Suppressor macrophage treated with lipopolysaccharide for 4 hours (primary cell): ENCODE measurements at places on chromosomes 7 and 10.

DNA sequence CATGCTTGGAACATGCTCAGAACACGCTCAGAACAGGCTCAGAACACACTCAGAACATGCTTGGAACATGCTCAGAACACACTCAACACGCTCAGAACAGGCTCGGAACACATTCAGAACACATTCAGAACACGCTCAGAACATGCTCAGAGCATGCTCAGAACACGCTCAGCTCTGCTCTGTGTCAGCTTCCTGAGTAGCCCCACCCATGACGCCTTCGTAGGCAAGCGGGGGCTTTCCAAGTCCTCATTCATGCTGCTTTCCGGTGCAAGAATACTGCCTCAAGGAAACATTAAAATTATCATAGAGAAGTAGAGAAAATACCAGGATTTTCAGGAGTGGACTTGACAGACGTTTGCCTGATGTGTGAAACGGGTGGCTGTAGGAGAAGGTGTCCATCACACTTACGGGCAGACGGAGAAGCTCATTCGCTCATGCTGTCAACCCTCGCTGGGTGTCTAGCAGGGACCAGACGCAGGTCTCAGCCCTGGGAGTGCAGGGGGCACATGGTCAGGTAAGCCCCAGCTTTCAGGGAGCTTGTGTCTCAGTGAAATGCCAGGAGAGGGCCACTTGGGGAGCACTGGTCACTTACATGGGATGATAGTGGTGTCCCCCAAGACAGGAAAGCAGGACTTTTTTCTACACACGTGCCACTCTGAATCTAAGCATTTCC is 24.7 kb downstream of the EN2 start:
- DNase-seq = no peak

GRCh38 chr10:117647306-117647705 is 104.8 kb downstream of the EMX2 start:
- no peak for DNase-seq

GRCh38 chr7:86995052-86995725 is 64.3 kb downstream of the ELAPOR2 start:
- DNase-seq = no peak

- DNase-seq = no peak
Observed at GRCh38 chr7:50818324-50818723, 35.6 kb upstream of the GRB10 start.

DNA sequence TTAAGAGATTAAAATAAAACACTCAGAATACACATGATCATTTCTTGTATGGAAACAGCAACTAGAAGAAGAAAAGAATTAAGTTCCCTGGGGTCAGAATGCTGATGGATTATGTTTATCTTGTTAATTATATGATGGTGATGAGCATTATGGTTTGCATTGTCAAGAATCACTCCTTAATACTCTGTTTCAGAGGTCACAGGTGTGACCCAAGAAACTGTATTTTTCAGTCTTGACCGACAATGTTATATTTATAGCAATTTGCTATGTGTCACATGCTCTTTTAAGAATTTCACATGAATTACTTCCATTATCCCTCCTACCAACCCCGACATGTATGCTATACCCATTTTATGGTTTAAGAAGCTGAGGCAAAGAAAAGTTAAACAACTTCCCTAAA is 2.7 kb upstream of the CHRM2 start:
- no peak for DNase-seq

GRCh38 chr7:151083071-151083823 is at the start of gene TMUB1:
TSS of gene TMUB1 (minus strand) at chr7:151083493. CDS start at chr7:151082563, 930 bp downstream.
- DNase-seq = peak; percentile 78

DNA sequence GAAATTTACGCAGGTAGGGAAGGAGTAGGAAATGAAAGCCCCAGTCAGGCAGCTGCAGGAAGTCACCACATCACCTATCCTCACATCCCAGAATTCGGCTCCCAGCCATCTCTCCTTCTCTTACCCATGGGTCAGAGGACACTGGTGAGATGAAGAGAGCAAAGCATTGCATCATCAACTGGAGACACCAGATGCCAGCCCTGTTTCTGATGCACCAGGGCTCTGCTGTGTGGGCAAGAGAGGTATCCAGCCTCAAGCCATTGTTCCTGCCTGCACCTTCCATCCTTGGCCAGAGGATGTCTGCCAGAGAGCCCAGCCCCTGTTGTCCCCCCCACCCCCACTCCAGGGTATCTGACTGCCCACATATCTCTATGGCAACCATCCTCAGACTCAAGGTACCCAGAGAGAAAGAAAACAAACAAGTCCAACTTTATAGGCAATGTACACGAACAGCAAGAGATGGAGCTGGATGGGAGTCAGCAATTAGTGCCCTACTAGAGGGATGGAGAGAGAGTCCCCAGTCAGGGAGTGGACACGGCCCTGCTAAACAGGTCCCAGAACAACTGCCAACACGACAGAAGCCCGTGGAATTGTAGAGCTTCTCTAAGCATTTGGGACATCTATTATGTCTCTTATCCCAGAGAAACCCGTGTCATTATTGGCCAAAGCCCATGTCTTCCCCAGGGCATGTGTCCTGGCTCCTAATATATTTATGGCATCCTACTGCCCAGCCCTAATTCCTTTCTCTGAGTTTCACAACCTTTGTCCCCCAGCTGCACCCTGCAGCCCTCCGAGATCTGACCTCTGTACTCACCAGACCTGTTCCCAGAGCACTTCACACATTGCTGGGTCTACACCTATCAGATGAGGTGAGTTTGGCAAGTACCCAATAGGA is 2.8 kb downstream of the CAMK2G start:
- DNase-seq = no peak
